Stimulated activated CD4-positive, alpha-beta T cell treated with anti-CD3 and anti-CD28 coated beads, TNF-alpha, amount 100 ng/mL, for 24 hours (primary cell): ENCODE measurements at places on chromosomes 4 and X.

GRCh38 chr4:159042097-159042605 is 60.7 kb upstream of the RAPGEF2 start:
- no peak for DNase-seq

DNA sequence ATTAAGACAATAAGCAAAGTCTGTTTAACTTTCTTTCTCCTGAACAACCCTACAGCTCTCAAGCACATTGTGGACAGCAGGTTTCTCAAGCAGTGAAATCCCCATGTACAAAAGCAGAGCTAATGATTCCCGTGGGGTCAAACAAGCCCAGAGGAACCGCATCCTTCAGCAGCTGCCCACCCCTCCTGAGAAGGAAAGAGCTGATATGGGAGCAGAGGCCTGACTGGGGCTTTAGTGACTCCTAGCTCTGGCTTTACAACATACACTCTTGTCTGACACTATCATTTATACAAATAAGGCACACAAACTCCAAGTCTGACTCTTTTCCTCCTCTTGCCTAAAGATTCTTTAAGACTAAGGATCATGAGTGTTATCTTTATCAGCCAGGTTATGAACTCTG is 32.8 kb downstream of the HDAC8 start:
- no peak for DNase-seq

DNA sequence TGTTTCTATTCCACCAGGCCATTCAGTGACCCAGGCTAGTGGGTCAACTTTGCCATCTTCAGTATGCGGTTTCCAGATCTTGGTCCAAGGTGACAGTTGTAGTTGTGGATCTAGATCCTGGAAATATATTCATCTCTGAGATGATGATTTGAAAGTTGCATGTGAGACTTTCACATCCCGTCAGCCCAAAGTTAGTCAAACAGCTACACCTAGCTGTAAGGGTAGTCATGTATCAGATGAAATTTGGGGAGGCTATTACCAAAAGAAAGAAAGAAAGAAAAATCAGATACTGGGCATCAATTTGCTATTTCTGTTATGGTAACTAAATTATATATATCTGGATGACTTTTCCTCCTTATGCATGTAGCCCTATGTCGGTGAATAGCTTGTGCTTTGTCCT is 259.4 kb upstream of the ARX start:
- DNase-seq, result no peak

- DNase-seq, result no peak
These were observed 299.0 kb downstream of the RAPGEF2 start for GRCh38 chr4:159401791-159402380.

DNA sequence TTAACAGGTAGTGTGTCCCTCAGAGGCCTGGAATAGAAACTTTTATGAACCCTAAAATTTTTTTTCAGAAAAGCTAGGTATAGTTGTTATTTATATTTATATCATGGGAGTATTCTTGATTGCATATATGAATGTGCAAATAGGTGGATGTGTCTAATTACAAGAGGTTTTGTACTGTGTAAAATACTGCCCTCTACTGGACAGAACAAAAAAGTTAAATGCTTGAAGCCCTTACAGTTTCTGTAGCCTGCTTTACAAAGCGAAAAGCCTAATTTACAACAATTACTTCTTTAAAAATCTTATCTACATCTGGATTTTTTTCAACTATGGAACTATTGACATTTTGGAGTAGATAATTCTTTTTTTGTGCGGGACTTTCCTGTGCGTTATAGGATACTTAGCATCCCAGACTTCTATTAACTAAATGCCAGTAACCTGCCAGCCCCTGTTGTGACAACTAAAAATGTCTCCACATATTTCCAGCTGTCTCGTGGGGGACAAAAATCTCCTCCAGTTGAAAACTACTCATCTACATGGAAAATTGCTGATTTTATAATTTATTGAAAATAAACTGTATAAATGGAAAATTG is 35.1 kb downstream of the ENPEP start:
- no peak for DNase-seq
